ENCODE measurements at places on chromosomes 7 and 10.

DNA sequence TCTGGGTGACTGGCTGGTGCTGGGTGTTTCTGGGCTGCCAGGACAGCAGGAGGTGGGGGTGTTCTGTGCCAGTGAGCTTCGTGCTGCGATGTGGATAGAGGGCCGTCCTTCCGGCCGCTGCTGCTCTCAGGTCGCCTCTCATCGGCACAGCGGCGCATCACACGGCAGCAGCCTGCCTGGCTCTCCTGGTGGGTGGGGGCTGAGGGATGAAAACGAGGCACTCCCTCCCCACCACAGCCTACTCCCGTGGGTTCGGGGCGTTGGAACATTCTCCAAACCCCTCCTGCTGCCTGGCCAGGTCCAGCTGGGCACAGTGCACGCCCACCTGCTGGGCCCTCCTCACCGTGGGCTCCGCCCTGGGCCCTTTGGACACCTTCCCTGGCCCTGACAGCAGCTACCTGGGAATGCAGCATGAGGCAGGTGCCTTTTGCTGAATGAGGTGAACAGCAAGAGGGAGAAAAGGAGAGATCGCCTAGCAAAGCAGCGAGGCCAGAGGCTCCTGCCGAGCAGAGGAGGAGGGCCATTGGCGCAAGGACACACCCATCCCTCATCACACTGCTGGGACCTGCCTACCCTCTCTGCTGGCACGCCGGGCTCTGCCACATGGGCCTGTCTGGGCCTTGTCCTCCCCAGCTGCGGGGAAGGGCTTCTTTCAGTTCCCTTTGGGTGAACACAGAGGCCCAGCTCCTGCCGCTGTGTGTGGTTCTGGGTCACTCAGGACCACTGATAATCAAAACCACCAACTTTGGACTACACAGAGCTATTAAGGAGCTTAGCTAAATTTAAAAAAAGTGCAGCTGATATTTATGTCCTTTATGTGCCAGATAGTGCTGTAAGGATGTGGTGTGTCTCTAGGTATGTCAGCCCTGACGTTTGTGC is 33.4 kb downstream of the INPP5A start:
- H3K27me3 ChIP-seq, result no peaks in the 10 kb centered on the region
- no peak for DNase-seq
- peaks cover 21% of the 10 kb centered on the region for H3K4me1 ChIP-seq
- H3K4me3 ChIP-seq, result no peak overlapping the region
- H3K27ac ChIP-seq, result no peak overlapping the region
- no peaks in the 10 kb centered on the region for H3K36me3 ChIP-seq

DNA sequence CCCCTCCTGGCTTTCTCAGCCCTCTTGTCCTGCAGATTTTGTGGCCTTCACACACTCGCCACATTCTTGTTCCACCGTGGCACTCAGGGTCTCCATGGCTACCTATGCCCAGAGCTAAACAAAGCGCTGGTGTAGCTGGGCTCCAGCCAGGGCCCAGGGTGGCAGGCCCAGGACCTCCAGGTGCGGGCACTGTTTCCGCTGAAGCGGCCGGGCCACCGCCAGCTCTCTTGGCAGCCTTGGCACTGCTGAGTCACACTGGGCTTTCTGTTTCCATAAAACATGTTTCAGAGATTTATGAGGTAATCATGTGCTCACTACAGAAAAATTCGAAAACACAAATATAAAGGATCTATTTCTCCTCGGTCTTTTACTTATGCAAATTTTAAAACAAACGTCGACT is 51.3 kb downstream of the AOC1 start:
- H3K27me3 ChIP-seq, result peaks cover 56% of the 10 kb centered on the region
- peaks cover under 1% of the 10 kb centered on the region for H3K4me1 ChIP-seq

- no peak for DNase-seq
- no peaks in the 10 kb centered on the region for H3K4me1 ChIP-seq
- H3K36me3 ChIP-seq, result no peaks in the 10 kb centered on the region
- peaks cover 1% of the 10 kb centered on the region for H3K27me3 ChIP-seq
- H3K4me3 ChIP-seq, result no peak overlapping the region
Observed at GRCh38 chr10:49595713-49596492, 14.2 kb upstream of the SLC18A3 start.

GRCh38 chr10:106788982-106789381 is 375.5 kb downstream of the SORCS1 start:
- no peak for DNase-seq
- no peak overlapping the region for H3K27ac ChIP-seq
- peaks cover 2% of the 10 kb centered on the region for H3K4me1 ChIP-seq
- H3K4me3 ChIP-seq, result no peak overlapping the region

- H3K27me3 ChIP-seq, result peaks cover 75% of the 10 kb centered on the region
- H3K27ac ChIP-seq, result peak overlapping the region; percentile 13
- peaks cover 8% of the 10 kb centered on the region for H3K36me3 ChIP-seq
- H3K4me3 ChIP-seq, result peak overlapping the region; percentile 30
- no peak for DNase-seq
Observed at GRCh38 chr7:27168265-27168947, 3.1 kb upstream of the HOXA9 start.

GRCh38 chr7:47581804-47582763 is at the start of gene TNS3:
Gene TNS3, minus strand, starts transcription at chr7:47582111. Its CDS starts 142,475 bp downstream, at chr7:47439636.
- H3K36me3 ChIP-seq, result no peaks in the 10 kb centered on the region
- H3K4me3 ChIP-seq, result no peak within 1 kb of the TSS
- H3K27ac ChIP-seq, result no peak within 1 kb of the TSS
- H3K27me3 ChIP-seq, result peaks cover 33% of the 10 kb centered on the region
- no peak for DNase-seq
- H3K4me1 ChIP-seq, result no peaks in the 10 kb centered on the region

DNA sequence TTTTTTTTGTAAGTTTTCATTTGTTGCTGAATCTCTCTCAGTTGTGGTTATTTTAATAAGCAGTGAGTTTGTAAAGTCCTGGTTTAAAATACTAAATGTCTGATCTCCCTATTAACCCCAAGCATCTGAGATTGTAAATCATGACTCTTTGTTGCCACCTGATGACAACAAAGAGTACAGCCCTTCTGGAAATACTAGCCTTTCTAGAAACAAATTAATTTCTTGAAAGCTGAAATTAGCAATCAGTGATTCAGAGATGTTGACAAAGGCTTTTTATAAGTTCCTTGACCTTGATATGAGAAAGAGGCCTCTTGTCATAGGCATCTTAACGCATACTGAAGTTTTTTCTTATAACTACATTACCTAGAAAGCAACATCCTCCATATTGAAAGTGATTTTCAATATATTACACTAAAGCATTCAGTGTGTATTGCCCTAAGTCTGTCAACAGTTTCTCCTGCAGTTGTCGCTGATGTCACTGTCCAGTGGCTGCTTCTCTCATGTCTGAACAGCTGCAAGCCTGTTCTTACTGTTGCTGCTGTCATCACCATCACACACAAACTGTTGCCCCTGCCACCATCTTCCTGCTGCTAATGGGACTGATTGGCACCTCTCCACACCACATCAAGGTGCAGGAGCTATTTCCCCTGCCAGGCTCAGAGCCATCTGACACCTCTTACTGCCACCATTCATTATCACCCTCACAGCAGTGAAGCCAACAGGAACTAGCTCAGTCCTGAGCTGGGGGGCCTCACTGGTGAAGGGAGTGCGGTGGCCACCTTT is 95.1 kb upstream of the LRGUK start:
- no peak overlapping the region for H3K4me3 ChIP-seq
- H3K27me3 ChIP-seq, result no peaks in the 10 kb centered on the region
- no peak for DNase-seq
- H3K36me3 ChIP-seq, result no peaks in the 10 kb centered on the region
- H3K27ac ChIP-seq, result no peak overlapping the region

DNA sequence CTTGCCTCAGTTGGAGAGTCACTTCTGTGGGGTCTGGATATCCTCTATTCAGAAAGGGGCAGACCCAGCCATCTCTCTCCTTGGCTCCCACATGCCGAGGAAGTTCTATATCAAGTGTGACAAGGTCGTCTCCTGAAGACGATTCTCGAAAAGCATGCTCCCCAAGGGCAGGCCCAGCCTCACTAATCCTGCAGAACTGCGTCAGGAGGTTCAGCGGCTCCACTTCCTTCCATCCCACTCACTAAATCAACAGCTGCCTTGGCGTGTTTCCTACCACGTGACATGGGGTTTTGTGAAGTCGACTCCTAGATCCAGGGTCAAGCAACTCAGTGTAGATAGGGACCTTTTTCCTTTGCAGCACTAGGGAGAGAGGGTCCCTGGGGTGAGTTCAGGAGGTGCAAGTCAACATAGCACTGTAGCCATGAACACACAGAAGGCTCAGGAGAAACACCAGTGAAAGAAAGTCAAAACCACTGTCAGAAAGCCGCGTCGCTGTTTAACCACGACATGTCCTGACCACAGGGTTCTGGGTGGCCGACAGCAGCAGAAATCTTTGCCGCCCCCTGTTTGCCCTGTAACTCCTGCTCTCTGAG is 156.4 kb downstream of the PRPF18 start:
- H3K27ac ChIP-seq, result no peak overlapping the region
- H3K4me3 ChIP-seq, result no peak overlapping the region
- DNase-seq, result no peak
- H3K36me3 ChIP-seq, result no peaks in the 10 kb centered on the region

GRCh38 chr7:5692112-5692844 is 89.2 kb downstream of the RNF216 start:
- no peak overlapping the region for H3K4me3 ChIP-seq
- H3K27me3 ChIP-seq, result no peaks in the 10 kb centered on the region
- H3K27ac ChIP-seq, result no peak overlapping the region
- peaks cover 97% of the 10 kb centered on the region for H3K4me1 ChIP-seq
- H3K36me3 ChIP-seq, result peaks cover 47% of the 10 kb centered on the region
- no peak for DNase-seq

- H3K4me3 ChIP-seq, result no peak overlapping the region
- no peaks in the 10 kb centered on the region for H3K36me3 ChIP-seq
- DNase-seq, result no peak
- H3K27ac ChIP-seq, result no peak overlapping the region
- H3K27me3 ChIP-seq, result no peaks in the 10 kb centered on the region
- peaks cover 7% of the 10 kb centered on the region for H3K4me1 ChIP-seq
Observed at GRCh38 chr7:2638224-2638991, 6.6 kb downstream of the TTYH3 start.

- peak overlapping the region; percentile 43 for H3K4me3 ChIP-seq
- peak overlapping the region; percentile 85 for H3K27ac ChIP-seq
- peaks cover 19% of the 10 kb centered on the region for H3K27me3 ChIP-seq
Observed at GRCh38 chr7:1925973-1926907, 256.2 kb downstream of the ELFN1 start.

- no peak overlapping the region for H3K27ac ChIP-seq
- no peaks in the 10 kb centered on the region for H3K36me3 ChIP-seq
- H3K4me3 ChIP-seq, result no peak overlapping the region
- DNase-seq, result no peak
- no peaks in the 10 kb centered on the region for H3K27me3 ChIP-seq
Observed at GRCh38 chr10:91552274-91553095, 80.4 kb downstream of the PPP1R3C start.

DNA sequence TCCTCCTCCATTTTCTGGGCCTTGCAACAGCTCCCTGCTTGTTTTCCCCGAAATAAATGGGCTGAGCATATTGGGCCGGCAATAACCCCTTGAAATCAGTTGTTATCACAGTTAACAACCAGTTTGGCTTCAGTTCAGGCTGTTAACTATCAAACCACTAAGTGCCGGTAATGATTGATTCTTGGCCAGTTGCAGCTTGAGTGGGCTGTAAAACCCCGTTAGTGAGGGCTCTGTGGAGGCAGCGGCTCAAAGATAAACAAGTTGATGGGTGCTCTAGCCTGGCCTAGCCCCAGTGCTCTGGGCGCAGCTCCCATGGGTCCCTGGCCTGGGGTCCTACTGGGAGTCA is 8.3 kb downstream of the FGF8 start:
- no peak overlapping the region for H3K4me3 ChIP-seq
- no peak for DNase-seq
- no peaks in the 10 kb centered on the region for H3K4me1 ChIP-seq
- H3K27ac ChIP-seq, result no peak overlapping the region
- H3K36me3 ChIP-seq, result no peaks in the 10 kb centered on the region

GRCh38 chr7:38660427-38661099 is 29.4 kb upstream of the AMPH start:
- DNase-seq, result peak; percentile 29
- H3K4me3 ChIP-seq, result no peak overlapping the region
- no peaks in the 10 kb centered on the region for H3K36me3 ChIP-seq
- no peaks in the 10 kb centered on the region for H3K4me1 ChIP-seq
- peaks cover 14% of the 10 kb centered on the region for H3K27me3 ChIP-seq

GRCh38 chr10:24288581-24288980 is 79.6 kb downstream of the KIAA1217 start:
- H3K36me3 ChIP-seq, result no peaks in the 10 kb centered on the region
- no peak overlapping the region for H3K27ac ChIP-seq
- H3K4me1 ChIP-seq, result no peaks in the 10 kb centered on the region
- no peaks in the 10 kb centered on the region for H3K27me3 ChIP-seq
- no peak for DNase-seq

DNA sequence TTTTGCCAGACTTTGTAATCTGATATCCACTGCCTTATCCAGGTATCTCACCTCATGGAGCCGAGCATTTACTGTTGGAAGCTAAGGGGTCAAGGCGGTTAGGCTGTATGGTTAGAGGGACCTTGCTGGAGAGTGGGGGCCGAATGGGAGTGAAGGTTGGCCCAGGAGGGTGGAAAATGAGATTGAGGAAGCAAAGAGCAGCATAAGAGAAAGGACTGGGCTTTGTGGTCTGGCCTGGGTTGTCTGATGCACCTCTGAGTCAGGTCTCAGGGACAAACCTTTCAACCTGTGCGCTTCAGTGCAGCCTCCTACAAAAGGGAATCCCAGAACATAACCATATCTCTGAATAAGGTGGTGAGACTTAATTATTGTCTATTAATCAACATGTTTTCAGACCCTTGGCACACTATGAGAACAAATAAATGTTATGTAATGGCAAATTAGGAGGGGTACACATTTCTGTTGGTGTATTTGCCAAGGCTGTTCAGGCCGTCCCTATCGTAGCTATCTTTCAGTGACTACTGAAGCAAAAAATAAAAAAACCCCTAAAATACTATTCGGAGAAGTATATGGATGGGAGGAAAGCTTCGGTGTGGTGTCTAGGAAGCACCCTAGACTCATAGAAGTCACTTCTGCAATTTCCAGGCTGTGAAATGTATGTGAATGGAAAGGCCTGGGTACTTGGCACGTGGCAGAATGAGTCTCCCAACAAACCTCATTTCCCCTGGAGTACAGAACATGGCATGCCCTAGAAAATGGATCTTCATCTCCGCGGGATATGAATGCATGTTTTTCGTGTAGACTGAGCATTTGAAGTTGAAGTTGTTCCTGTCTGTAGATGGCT is 4.3 kb downstream of the CAMK1D start:
- peaks cover 28% of the 10 kb centered on the region for H3K4me1 ChIP-seq
- H3K27ac ChIP-seq, result no peak overlapping the region
- no peak overlapping the region for H3K4me3 ChIP-seq
- no peak for DNase-seq
- no peaks in the 10 kb centered on the region for H3K36me3 ChIP-seq

DNA sequence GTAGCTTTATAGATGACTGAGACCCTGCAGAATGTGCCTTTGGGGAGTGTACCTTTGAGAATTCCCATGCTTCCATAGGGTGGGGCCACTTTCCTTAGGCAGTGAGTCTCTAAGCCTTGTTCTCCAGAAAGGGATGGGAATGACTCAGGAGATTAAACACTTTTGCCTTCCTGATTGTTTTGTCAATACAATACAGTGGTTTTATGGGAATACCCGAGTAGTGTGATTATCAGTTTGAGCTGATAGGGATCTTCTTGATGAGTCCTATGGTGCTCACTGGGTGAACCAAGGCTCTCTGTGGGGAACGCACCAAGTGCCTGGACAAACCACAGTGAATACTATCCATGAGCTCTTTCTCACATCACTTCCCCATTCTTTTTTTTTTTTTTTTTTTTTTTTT is 6.3 kb downstream of the MYOF start:
- no peaks in the 10 kb centered on the region for H3K36me3 ChIP-seq
- H3K27ac ChIP-seq, result no peak overlapping the region
- no peak overlapping the region for H3K4me3 ChIP-seq
- no peaks in the 10 kb centered on the region for H3K4me1 ChIP-seq
- H3K27me3 ChIP-seq, result no peaks in the 10 kb centered on the region
- DNase-seq, result no peak

All from activated CD4-positive, alpha-beta T cell treated with anti-CD3 and anti-CD28 coated beads, Interleukin-2, amount 10 ng/mL, durations not matched to agents 7 days and 5 days (primary cell).